ENCODE measurements at places on chromosomes 5 and 9. TPM values are rescaled to one million over a fixed set of nuclear protein-coding genes. Genes with fewer than 3 reads are reported as not detected.

The PCDHGC5 gene
- 10.9 TPM for total RNA-seq

DNA sequence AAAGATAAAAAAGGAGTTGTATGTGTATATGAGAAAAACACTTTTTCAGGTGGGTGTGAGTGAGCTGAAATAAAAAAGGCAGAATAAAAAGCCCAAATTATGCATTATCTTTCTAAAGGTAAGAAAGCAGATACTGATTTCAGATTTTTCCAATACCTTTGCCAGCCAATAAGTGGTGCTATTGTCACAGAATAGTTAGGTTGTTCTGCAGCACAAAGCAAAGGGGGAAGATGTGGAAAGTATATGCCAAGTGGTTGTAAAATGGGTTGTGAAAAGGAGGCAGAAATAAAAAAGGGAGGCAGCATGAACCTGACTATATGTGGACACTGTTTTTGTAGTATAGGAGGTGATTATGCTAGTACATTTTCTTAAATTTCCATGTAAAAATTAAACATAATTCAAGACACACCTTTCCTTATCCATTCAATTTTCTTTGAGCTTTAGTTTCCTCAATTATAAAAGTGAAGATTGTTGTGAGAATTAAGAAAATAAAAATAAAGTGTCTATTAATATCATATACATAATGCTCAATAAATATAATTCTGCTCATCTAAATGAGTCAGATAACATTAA is 106.7 kb downstream of the SMIM15 start:
- peak; percentile 37 for DNase-seq

- DNase-seq, result no peak
Measured at GRCh38 chr9:133521122-133522072, 3.4 kb downstream of the MYMK start.

GRCh38 chr5:121009058-121009457 is 545.0 kb downstream of the PRR16 start:
- DNase-seq, result no peak

The SLC34A3 gene
- 0.09 TPM for total RNA-seq

DNA sequence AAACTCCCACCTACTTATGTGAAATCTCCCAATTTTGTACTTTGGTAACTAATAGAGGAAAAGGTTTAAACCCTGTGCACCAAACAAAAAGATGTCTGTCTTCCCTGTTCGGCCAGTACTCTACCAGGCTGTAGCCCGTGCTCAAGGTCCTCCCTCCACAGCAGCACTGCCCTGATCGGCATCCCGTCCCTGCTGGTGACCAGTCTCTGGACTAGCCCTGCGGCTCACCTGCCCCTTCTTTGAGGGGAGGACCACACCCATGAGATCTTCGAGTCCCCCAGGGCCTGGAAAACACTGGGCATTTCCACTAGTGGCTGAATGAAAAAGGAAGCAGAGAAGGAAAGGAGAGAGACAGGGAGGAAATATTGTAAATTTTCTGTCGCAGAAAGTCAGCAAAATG is 2.8 kb downstream of the GFPT2 start:
- DNase-seq, result no peak

DNA sequence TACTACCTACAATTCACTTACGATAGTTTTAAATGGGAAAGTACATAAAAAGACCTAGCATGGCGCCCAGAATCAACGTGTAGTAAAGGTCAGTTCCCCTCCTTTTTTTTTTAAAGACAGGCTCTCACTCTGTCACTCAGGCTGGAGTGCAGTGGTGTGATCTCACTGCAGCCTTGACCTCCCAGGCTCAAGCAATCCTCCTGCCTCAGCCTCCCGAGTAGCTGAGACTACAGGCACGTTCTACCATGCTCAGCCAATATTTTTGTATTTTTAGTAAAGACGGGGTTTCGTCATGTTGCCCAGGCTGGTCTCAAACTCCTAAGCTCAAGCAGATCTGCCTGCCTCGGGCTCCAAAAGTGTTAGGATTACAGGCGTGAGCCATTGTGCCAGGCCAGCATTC is 40.7 kb upstream of the MTMR12 start:
- no peak for DNase-seq

The PTPRD gene
- total RNA-seq, result 84.0 TPM

GRCh38 chr9:121169094-121169601 is 32.5 kb downstream of the RAB14 start:
- no peak for DNase-seq

The CATSPER3 gene
- total RNA-seq, result 0.39 TPM

The BDP1 gene
- total RNA-seq, result 28.5 TPM

GRCh38 chr5:133831491-133832224 is 136.8 kb downstream of the C5orf15 start:
- peak; percentile 16 for DNase-seq

DNA sequence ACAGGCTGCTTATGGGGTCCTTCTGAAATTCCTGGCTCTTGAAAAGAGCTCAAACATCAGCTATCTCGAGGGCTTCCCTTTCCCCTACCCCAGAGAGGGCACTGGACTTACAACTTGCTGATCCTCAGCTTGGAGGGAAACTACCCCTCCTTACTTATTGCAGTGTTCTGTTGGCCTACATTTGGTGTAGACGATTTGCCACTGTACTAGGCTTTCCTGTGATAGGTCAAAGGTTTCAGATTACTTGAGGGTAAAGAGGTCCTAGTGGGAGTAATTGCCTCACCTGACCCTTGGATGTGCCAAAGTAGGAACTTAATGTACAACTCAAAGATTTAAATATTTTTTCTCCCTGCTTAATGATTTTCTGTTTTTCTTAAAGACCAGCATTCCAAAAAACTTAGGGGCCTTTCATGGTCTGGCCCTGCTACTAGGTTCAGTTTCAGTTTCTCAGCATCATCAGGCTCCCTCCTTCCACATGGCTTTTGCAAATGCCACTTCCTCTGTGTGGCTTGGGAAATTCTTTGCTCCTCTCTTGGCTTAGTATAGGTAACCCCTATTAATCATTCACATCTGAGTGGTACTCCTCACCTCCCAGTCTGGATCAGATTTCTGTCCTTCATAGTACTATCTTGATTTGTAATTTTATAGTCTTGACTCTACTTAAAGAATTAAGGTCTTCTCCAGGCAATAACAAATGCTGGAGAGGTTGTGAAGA is 32.4 kb downstream of the CYSTM1 start:
- no peak for DNase-seq

The RANBP17 gene
- 15.9 TPM for total RNA-seq

The GPR151 gene
- total RNA-seq, result not detected

- DNase-seq, result no peak
Measured at GRCh38 chr5:95020345-95020744, 264.5 kb downstream of the MCTP1 start.
